ENCODE measurements at places on chromosomes 13 and 19.

DNA sequence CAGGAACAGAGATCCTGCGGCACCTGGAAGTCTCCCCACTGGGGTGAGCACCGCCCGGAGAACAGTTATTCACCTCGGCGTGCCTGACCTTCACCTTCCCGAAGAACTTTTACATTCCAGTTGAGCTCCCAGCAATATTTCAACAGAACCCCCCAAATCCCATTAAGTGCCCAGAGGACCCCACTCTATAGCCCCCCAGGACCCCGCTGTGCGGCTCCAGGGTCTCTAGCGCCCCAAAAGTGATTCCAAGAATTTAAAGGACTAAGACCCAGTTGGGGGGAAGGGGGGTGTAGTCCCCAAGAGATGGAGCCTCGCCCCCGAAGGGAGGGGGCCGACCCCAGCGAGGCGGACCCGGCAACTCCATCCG, 480 bp downstream of the GPR108 start:
- no peak for DNase-seq

GRCh38 chr19:31902821-31903220, 442.6 kb upstream of the ZNF507 start:
- no peak for DNase-seq

DNA sequence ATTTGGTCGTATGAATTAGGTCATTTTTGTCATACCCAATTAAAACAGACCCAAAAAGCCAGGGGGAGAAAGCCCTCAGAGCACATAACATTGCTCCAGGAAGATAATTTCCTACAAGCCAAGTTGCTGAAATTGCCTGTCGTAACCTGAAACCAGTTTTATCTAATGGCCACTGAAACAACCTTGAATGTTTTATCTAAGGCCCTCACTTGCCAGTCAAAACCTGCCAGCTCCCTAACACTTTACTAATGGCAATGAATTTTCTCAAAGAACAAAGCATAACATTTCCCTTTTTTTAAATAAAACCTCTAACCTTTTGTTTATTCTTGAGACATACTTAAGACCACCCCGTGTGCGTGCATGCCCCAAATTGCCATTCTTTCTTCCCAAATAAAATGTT, 496.2 kb upstream of the KLHL1 start:
- DNase-seq = no peak

- DNase-seq = no peak
These were observed 1782.4 kb upstream of the PCDH20 start for GRCh38 chr13:63198071-63198470.

DNA sequence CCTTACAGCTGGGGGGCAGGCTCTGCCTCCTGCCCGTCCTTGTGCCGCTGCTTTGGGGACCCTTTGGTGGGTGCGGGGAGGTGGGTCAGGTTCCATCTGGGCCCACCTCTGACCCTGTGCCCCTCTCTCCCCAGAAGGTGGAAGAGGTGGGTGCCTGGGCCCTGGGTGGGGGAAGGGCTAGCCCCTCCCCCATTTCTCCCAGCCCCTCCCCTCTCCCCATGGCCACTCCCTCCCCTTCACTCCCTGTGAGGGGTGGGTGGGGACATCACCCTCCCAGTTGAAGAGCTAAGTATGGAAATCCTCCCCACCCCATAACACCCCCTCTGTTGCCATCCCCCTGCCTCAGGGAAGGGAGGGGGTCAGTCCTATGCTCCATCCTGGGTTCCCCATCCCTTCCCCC, 14.2 kb downstream of the ARHGEF1 start:
- DNase-seq = no peak
